ENCODE measurements at places on chromosomes 7 and 10. TPM values are rescaled to one million over a fixed set of nuclear protein-coding genes. Genes with fewer than 3 reads are reported as not detected.

PLEKHS1 gene
- 0.45 TPM for total RNA-seq

PANK1 gene
- 32.5 TPM for total RNA-seq

LRMDA gene
- 2.0 TPM for total RNA-seq

TACC2 gene
- 71.2 TPM for total RNA-seq

CNPY1 gene
- not detected for total RNA-seq

MBLAC1 gene
- total RNA-seq: 2.7 TPM

PDE6C gene
- not detected for total RNA-seq

PDE1C gene
- total RNA-seq: 8.5 TPM

RAB19 gene
- total RNA-seq: 3.3 TPM

FAM25C gene
- not detected for total RNA-seq

SLC16A9 gene
- 18.2 TPM for total RNA-seq

DNA sequence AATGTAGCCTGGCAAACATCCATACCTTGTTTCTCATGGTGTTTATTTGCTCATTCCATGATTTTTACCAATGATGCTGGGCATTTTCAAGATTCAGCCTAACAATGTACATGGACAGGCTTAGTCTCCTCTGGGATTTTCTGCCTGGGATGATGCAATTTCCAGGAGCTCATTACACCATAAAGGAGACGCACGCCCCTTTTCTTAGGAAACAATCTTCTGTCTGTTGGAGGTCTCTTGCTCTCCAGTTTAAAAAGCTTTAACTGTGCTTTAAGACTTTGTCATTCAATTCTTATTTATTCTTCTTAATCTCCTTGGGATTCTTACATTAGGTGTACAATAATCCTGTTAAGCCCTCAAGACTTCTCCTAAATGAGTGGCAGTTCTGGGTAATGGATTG, 150.3 kb upstream of the NRP1 start:
- no peak for DNase-seq

GRCh38 chr7:74254858-74255379, 720 bp upstream of the RFC2 start:
- DNase-seq: no peak

DNA sequence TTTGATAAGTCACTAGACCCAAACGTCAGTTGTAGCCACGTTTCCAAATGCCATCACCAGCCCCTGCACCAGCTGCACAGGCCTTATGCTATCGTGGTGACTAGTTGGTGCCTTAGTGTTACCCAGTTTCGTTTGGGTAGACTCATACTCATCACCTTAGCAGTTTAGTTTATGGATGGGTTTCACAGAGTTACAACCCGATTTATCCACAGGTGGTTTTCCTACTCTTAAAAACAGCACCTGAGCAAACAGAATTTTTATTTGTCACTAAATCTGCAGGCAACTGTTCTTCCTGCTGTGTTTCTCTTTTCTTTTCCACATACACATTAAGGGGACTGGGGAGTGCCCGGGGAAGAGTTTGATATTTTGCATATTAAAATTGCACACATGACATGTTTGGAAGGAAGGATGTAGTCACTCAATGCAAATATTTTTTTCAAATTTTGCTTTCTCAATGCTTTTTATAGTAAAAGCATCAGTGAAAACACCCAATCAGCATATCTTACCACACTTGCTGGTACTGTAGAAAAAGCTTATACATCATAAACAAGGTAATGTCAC, 41.6 kb downstream of the PDSS1 start:
- DNase-seq: no peak

DNA sequence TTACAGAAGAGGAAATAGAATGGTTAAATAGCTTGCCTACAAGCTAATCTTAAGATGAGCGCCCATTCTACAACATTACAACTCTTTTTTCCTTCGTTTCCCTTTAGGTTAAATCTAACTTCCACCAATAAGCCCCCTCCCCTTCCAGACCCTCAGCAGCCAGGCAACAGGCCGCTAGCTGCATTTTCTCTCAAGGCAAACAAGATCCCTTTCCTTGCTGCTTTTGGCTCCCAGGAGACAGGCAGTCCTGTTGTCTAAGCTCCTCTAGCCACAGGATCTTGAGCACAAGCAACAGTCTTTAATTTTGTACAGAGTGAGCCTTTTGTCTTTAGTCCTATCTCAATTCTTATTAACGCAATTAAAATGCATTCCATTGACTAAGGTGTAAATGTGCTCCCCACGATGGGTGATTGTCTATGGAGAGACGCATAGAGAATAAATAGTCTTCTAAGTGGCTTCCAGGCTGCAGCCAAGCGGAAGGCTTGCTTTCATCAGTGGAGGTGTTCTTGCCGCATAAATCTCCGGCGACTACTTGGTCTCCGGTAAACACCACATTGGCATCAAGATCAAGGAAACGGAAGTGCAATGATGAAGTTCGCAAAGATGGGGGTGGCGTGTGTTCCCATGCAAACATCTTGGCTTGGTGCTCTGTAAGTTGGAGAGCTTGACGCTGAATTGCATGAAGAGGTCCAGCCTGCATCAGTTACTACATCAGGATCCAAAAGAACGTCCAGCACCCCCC, 181.9 kb upstream of the LYZL2 start:
- no peak for DNase-seq

DNA sequence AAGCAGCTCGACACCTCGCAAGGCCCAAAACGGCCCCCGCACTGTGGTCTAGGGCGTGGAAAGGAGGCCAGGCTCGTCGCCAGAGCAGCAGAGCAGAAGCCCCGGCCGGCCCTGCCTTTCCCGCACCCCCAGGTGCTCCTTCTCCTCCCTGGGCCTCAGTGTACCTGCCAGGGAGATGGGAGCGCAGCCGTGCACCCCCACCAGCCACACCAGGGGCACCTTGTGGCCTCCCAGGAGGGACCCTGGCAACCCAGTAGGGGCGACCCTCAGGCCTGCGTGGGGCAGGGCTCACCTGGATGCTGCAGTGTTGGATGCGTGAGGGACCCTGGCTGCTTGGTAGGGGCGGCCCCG, 9.5 kb downstream of the PDGFA start:
- no peak for DNase-seq

GRCh38 chr10:58577437-58577777, 64.7 kb downstream of the BICC1 start:
- no peak for DNase-seq

GRCh38 chr7:156778668-156779067, 114.3 kb downstream of the LMBR1 start:
- DNase-seq: no peak

- DNase-seq: no peak
Observed at GRCh38 chr7:25565949-25566348, 337.7 kb upstream of the NPVF start.

DNA sequence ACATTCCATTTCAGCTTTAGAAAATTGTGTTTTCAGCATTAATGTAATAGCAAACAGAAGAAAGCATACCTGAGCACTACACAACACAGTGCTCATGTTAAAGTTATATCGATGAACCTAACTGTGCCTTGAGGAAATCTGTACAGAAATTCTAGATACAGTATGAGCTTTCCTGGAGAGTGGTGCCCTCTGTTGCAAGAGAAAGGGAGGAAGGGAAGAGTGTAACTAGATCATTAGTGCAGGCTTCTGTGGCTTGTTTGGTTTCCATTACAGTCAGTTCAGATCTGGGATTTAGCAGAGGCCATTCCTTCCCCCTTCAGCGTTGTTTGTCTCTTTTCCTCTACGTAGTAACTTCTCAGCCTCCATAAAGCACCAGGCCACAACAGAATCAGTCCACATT, 139.7 kb downstream of the HTR7 start:
- no peak for DNase-seq

DNA sequence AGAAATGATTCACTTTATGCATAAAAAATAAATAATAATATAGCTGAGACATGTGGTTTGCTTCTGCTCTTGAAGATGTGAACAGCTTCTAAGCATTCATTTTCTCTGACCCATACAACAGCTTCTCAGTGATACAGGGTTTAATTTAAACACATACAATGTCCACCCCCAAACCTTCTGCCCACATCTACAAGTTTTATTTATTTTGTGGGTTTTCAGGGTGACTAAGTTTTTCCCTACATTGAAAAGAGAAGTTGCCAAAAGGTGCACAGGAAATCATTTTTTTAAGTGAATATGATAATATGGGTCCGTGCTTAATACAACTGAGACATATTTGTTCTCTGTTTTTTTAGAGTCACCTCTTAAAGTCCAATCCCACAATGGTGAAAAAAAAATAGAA, 17.2 kb downstream of the INHBA start:
- no peak for DNase-seq

- DNase-seq: no peak
Observed at GRCh38 chr10:73995035-73995358, 2.9 kb upstream of the VCL start.

DNA sequence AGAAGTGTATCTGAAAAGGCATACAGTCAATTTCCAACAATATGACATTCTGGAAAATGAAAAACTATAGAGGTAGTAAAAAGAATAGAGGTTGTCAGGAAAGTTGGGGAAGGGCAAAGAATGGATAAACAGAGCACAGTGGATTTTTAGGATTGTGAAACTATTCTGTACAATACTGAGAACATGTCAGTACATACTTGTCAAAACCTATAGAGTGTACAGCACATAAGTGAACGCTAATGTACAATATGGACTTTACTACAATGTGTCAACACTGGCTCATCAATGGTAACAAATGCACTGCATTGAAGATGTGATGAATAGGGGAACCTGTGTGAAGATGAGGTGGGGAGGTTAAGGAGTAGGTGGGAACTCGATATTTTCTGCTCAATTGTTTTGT, 483.0 kb upstream of the PFKP start:
- DNase-seq: no peak

DNA sequence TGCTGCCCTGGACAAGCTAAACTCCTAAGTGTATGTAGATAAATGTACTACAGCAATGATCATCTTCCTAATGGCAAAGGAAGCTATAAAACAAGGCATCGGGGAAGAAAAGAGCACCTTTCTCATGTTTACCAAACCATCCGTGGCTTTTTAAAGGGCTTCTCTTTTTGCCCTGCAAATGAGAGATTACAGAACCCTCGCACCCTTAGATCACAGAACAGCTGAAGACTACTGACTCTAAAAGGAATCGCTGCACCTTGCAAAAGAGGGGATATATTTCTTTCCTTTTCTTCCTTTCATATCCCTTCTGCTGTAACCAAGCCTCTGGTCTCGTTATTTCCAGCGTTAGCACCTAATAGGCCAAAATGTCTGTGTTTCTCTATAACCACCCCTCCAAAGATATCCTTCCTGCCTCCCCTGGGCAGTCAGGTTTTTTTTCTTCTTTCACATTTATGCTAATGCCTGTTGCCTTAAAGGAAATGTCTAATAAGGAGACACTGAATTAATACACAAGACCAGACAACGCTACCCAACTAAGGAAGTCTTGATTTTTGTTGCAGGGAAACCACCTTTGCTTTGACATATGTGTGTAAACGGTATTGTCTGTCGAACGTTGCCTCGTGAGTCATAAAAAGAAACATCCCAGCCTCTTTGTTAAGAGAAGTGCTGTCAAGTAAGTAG, 10.5 kb downstream of the ST8SIA6 start:
- no peak for DNase-seq

- no peak for DNase-seq
Observed at GRCh38 chr7:100745184-100745583, 11.8 kb downstream of the ZAN start.

GRCh38 chr7:37920849-37921805, 687 bp downstream of the EPDR1 start:
- peak; percentile 71 for DNase-seq

DNA sequence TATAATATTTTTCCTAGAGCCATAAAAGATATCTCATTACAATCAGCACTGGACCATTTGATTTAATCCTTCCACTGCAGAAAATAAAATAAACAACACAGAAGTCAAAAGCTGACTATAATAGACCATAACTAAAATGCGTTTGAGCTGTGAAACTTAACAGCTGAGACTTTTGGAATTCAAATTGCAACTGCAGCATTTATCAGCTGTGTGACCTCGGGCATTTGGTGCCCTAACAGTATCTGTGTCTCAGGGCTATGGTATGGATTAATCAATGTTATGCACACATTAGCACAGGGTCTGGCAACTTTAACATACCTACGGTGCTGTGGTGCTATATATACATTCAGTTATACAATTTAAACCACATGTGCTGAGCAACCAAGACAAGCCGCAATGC, 160.1 kb downstream of the COL28A1 start:
- DNase-seq: no peak

GRCh38 chr7:99828811-99829210, 998 bp downstream of the CYP3A43 start:
- DNase-seq: no peak

- DNase-seq: no peak
Observed at GRCh38 chr10:28058746-28059145, 59.9 kb upstream of the ODAD2 start.

Data from type B pancreatic cell (in vitro differentiated cells).